ENCODE measurements at places on chromosomes 7 and 10.

GRCh38 chr7:94397722-94398121 lies 3.0 kb downstream of the COL1A2 start:
- no peak for DNase-seq

GRCh38 chr10:7274293-7274692 lies 136.5 kb downstream of the SFMBT2 start:
- no peak for DNase-seq

DNA sequence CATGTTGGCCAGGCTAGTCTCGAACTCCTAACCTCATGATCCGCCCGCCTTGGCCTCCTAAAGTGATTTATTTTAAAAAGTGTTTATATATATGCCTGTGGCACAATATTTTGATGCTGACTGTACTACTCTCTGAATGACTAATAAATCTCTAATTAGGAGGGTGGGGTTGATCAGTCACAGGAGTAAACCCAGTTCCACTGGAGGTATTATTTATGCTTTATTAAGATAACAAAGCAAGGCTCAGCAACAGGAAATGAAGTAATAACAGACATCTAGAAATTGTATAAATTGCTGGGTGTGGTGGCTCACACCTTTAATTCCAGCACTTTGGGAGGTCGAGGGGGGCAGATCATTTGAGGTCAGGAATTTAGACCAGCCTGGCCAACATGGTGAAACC lies 26.0 kb upstream of the MCU start:
- DNase-seq: no peak

DNA sequence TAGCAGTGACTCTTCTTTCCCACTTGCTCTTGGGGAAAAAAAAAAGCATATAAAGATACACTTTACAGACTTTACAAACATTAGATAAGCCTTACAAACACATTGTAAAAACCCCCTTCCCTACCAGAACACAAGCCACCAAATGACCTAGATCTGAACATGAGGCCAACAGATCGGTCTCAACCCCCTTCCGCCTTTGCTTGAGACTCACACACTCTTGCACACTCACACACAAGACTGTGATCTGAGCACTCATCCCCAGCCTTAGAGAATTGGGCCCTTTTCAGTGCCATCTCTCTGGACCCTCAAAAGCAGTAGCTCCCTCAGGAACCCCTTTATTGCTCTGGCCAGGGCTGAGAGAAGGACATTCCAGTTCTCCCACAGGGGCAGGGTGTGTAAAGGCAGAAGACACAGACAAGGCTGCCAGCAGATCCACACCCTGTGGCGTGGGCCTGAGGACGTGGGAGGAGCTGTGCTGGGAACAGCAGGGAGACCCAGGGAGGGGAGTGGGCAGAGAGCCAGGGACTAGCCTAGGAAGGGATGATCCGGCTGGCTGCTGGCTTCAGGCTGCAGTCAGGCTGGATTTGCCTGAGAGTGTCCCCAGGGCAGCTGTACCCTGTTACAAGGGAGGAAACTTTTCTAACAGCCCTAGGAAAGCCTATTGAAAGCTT lies 206.7 kb downstream of the KIAA1217 start:
- peak; percentile 95 for DNase-seq

- DNase-seq: peak; percentile 39
Observed at GRCh38 chr10:28879875-28880682, 202.8 kb downstream of the BAMBI start.

GRCh38 chr7:20330239-20330927 lies at the start of gene ITGB8:
Gene ITGB8 (plus strand): TSS chr7:20330900. CDS start chr7:20331807, 907 bp downstream.
- DNase-seq: peak; percentile 87

DNA sequence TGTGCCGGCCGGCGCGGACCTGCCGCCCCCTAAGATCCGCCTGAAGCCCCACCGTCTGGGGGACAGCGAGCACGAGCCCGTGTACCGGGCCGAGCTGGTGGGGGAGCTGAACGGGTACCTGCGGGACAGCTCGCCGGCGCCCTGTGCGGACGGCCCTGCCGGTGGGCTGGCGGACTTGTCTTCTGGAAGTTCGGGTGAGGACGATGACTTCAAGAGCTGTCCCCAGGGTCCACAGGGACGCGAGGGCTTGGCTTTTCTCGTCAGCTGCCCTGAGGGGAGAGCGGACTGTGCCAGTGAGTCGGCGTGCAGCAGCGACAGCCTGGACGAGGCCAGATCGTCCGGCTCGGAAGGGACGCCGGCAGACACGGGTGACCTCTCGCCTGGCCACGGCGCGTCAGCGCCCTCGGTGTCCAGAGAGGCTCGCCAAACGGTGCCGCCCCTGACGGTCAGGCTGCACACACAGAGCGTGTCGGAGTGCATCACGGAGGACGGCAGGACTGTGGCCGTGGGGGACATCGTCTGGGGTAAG lies 8.5 kb downstream of the PWWP2B start:
- DNase-seq: no peak
